ENCODE measurements at places on chromosomes 1 and 21.
A peak's percentile ranks its signal among the peaks of the same experiment; 100 is the strongest.

DNA sequence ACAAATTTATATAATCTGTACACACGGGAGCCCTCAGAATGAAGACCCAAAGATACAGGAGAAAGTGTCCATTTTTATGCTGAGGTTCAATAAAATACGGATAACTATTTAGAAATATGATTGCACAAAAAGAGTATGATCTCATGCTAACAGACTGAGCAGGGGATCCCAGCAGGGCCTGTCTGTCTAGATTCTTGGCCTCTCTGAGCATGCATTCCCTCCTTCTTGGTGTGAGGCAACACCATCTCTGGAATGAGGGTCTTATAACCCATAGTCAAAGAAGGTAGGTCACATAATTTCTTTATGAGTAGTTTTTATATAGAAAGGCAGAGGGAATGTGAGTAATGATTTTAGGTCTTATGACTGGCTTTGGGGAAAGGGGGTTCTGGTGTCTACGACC, 5.4 kb downstream of the PRMT6 start:
- no peak for DNase-seq

- DNase-seq, result no peak
These were observed 55.3 kb upstream of the ROR1 start for GRCh38 chr1:63718541-63718970.

GRCh38 chr1:209612646-209613399, 29.3 kb downstream of the CAMK1G start:
- no peak for DNase-seq

DNA sequence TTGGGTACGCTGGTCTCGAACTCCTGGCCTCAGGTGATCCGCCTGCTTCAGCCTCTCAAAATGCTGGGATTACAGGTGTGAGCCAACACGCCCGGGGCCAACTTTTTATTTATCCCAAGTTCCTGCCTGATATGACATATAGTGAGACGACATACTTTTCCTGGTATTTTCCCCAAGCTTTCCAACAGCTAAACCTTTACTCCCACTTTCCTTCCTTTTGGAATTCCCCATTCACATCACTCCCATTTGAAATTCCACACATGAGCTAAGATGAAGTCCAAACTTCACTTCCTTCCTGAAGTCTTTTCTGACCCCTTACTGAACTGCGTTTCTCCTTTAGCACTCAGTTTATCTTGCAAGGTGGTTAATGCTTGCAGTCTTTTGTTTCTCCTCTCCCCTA, 64.1 kb downstream of the S1PR1 start:
- DNase-seq, result no peak

GRCh38 chr1:1053682-1054081, 20.4 kb downstream of the RNF223 start:
- DNase-seq, result no peak

DNA sequence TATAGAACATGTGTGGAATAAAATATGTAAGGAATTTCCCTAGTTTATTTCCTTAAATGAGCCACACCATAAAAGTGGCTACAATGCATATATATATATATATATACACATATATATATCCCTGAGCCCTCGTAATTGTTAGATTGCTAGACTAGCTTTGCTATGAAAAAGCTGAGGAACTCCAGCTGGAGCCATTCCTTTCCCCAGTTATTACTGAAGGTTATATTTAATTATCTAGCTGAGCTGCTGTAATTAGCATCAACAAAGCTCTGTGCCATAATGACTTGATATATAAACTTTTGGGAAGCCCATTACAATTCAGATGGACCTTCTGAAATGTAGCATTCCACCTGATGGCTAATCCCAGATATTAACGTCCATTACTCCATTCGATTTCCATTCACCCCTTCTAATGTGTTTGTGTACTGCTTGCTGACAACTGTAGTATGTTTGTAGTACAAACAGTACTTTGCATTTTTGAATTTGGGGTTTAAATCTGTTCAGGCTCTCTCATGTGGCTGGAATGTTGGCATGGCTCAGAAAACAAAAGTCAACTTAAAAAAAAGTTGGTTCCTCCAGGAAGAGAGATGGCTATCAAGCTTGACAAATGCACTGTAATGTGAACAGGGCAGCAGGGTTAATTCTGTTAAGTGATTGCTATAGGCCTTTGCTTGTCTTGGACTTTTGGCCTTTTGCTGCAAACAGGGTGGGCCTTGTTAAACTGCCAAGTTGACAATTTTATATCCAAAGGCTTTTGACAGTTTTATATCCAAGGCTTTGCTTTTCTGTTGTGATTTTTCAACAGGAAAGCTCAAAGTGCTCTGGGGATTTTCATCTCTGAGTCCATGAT, 170.0 kb downstream of the LTN1 start:
- no peak for DNase-seq

GRCh38 chr1:27891196-27891889, 19.0 kb downstream of the THEMIS2 start:
- DNase-seq, result no peak

DNA sequence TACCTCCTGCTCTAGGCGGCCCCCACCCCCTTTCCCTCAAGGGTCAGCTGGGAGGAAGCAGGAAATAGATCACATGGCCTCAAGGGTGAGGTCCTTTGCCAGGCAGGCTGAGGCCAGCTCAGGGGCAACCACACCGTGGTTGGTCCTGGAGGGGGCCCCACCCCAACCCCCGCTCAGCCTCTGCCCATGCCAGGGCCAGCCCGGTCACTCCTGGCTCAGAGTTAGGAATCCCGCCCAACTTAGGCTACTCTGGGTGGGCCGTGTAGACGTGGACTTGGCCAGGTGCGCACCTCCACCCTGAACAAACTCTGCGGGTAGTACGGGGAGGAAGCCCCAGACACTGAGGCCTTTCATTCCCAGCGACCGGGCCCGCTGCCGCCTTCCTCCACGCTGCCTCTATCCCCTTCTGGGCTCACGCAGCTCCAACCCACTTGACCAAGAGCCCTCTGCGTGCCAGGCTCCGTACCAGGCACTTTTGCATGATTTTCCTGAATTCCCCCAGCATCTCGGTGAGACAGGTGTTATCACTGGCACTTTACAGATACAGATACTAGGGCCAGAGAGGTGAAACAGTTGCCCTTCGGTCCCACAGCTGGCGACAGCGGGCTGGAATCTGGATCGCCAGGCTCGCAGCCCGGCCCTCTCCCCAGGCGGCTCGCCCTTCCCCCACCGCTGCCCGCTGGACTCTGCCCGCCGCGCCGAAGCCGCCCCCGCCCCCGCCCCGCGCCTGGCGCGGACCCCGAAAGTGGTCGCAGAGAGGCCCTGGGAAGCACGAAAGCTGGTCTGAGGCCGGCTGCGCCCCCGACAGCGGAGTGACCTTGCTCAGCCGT, 769 bp downstream of the GALE start:
- DNase-seq, result no peak

GRCh38 chr1:110087812-110088738, 17.6 kb upstream of the ALX3 start:
- peak; percentile 37 for DNase-seq

DNA sequence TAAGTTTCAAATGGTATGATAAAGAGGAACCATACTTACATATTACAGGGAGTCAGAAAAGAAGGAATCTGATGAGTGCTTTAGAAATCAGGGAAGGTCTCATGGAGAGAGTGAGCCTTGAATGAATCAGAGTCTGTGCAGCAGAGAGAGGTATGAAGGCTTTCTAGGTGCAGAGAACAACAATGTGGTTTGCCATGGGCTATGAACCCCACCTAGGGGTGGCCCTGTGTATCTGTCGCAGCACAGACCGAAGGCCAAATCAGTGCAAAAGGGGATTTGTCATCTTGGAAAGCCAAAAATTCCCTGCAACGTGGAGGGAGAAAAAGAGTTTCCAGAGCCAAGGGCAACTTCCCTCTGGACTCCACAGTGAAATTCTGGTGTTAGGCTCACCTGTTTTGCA, 3.5 kb downstream of the PAPPA2 start:
- no peak for DNase-seq

DNA sequence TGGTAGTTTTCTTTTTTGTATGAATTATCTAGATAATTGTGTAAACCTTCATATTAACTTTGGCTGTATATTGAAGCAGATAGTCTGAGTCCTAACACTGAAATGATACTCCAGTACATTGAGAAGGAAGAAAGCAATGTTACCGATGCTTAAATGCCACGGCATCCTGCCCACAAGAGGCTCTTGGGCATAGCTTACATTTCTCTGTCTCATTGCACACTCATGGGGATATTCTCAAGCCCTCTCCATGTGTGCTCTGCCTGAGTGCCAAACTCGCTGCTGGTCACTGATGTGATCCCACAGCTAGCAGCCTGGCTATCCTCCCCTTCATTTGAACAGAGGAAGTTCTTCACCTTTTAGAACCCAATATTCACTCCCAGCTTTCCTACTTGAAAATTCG, 179.4 kb downstream of the TGFB2 start:
- DNase-seq, result no peak

DNA sequence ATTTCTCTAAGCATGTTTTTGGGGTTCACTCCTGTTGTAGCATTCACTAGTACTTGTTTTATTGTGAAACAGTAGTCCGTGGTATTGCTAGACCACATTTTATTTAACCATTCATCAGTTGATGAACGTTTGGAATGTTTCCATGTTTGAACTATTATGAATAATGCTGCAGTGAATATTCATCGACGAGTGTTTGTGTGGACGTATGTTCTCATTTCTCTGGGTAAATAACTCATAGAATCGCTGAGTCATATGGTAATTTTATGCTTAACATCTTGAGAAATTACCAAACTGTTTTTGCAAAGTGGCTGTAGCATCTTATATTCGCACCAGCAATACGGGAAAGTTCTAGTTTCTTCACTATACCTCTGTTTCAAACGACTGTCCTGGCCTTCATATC, 28.0 kb upstream of the KAZN start:
- DNase-seq, result no peak

DNA sequence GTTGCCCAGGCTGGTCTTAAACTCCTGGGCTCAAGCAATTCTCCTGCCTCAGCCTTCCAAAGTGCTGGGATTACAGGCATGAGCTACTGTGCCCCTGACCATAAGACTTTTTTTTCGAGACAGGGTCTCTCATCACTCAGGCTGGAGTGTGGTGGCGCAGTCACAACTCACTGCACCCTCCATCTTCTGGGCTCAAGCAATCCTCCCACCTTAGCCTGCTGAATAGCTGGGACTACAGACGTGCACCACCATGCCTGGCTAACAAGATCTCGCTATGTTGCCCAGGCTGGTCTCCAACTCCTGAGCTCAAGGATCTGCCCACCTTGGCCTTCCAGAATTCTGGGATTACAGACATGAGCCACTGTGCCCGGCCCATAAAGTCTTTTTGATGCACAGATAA, 1.9 kb downstream of the C1orf56 start:
- no peak for DNase-seq

Data from NCI-H187 (cell line).